ENCODE measurements at places on chromosomes 13 and 19.
A peak's percentile ranks its signal among the peaks of the same experiment; 100 is the strongest.

DNA sequence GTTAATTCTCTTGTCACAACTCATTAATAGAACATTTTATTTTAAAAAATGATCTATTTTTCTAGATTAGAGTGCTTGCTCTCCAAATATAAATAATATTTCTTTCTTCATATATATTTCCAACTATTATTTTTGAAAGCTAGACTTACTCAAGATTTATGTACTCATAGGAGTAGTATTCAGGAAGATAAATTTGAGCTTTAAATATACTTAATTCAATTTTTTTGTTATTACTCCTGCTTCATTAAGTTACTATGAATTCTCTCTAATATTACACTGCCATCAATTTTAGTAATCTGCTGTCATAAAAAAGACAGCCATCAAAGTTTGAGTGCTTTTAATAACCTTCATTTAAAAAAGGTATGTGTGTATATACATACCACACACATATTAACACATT is 161.9 kb upstream of the PCDH9 start:
- no peak for DNase-seq

GRCh38 chr19:58334691-58335249 is 8.0 kb downstream of the ZSCAN22 start:
- DNase-seq: no peak

DNA sequence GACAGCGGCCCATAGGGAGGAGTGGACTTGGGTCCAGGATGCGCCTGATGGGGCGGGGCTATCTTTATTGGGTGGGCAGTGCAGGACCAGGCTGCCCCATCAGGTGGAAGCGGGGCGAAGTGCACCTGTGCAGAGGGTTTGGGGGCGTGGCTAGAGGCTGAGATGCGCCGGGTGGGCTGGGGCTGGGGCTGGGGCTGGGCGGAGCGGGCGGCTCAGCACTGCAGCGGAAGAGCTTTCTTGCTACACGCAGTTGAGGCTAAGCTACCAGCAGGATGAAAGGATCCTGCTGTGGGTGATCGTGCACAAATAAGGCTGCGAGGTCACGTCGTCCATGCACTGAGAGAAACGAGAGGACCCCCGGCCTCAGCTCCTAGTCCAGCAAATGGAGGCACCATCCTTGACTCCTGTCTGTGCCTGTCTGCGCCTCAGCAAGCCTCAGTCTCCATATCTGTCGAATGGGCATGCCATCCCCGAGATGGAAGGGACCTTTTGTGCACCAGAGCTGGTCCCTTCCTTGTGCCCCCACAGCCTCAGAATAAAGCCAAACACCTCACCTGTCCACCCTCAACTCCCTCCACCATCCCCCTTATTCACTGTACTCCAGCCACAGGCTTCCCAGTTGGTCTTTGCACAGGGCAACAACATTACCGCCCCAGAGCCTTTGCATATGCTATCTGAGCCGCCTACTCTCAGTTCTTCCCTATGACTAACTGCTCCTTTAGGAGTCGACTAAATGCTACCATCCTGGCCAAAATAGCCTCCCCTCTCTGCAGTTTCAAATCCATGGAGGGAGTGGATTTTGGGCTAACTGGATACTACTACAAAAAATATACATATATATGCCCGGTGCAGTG is 21.0 kb upstream of the HOMER3 start:
- DNase-seq: peak; percentile 94

DNA sequence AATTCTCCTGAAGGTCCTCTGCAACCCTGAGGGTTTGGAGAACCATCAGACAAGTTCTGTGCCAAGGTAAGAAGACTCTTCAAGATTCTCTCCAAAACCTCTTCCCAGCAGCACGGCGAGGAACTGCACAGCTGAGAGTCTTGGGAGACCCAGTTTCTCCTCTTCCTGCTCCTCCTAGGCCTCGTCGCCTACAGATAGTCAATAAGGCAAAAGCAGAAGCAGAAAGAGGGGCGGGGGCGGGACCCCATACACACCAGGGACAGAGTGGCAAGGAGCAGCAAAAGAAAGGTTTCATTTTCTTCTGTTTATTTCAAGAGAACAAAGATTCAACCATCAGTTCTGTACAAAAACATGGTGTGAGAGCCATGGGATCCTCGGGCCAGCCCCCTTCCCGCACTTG is 9.1 kb downstream of the KDELR1 start:
- no peak for DNase-seq

DNA sequence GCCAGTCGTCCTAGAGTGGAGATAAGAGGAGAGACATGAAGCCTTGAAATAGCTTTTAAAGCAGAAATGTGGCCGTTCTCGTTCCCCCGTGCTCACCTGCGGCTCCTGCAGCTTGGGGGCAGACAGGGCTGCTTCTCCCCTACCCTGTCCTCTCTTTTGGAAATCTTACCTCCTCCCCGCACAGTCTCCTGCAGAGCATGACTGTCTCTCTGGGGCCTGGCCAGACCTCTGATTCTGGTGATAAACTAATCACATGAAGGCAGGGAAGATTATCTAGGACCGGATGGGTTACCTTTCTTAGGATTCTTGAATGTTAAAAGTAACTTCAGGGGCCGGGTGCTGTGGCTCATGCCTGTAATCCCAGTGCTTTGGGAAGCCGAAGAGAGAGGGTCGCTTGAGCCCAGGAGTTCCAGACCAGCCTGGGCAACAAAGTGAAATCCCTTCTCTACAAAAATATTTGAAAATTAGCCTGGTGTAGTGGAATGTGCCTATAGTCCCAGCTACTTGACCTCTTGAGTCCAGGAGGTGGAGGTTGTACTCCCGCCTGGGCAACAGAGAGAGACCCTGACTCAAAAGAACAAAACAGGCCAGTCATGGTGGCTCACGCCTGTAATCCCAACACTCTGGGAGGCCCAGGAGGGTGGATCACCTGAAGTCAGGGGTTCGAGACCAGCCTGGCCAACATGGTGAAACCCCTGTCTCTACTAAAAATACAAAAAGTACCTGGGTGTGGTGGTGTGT is 8.1 kb downstream of the CEBPA start:
- DNase-seq: no peak

DNA sequence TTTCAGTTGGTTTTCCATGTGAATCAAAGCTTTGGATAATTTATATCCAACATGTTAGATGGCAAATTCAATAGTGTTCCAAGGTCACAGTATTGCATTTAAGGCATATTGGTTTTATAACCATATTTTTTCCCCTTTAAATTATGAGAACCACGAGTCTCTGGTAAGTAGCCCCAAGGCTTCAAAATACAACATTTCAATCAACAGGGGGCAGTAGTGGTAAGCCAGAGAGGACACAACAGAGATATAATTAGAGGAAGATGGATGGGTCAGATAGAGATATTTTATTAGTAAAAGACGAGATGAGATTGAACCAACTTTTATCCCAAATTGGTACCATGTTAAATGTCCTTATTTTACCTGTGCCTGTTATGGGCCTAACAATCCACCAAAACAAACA is 53.1 kb downstream of the KL start:
- DNase-seq: no peak

DNA sequence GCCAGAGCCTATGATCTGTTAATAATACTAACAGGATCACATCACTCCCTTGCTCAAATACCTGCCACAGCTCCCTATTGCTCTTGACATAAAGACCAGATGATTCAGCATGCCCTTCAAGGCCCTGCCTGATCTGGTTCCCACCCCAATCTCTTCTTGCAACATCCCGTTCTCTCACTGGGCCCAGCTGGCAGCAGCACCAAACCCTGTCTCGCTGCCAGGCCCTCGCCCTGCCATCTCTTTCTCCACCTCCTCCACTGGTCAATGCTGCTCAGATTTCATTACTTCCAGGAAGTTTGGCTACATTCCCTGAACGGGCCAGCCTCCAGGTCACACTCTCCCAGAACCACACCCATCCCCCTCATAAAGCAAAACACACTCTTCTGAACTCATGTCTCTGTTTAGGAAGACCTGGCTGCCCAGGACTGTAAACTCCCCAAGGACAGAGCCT is 8.6 kb upstream of the BCAT2 start:
- DNase-seq: no peak

GRCh38 chr13:60431108-60431700 is 34.2 kb downstream of the TDRD3 start:
- peak; percentile 51 for DNase-seq

DNA sequence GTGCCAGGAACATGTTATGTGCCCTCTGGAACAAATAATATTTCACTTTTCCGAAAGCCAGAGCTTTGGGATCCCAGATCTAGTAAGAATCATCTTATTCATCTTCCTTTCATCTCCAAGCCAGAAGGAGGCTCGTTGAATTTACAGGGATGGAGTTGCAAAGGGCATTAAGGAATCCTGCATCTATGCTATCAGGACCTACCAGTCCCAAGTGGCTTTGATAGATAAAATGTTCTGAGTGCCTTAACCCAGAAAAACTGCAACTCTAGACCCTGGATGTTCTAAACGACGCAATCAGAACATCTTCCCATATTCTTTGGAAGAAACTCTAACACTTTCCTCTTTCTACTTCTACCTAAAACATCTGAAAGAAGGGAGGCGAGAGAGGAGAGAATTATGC is 9.2 kb upstream of the EDDM13 start:
- DNase-seq: no peak

DNA sequence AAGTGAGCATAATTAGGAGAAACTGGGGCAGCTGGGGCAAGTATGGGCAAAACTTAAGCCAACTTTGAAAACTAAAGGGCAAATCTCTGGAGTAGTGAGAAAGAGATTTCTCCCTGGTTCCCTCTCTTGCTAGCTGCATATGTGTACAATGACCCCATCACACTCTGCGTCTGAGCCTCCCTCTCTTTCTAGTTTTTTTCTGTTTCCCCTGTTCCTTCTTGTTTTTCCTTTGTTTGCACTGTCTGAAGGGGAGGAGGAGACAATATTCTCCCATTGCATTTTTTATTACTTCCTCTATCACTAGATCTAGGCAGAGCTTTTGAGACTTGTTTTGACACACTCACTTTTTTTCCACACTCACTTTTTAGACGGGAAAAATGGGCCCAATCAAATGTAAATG is 11.2 kb upstream of the CLDN10 start:
- no peak for DNase-seq

GRCh38 chr19:13909430-13909829 is 3.4 kb downstream of the CC2D1A start:
- no peak for DNase-seq

DNA sequence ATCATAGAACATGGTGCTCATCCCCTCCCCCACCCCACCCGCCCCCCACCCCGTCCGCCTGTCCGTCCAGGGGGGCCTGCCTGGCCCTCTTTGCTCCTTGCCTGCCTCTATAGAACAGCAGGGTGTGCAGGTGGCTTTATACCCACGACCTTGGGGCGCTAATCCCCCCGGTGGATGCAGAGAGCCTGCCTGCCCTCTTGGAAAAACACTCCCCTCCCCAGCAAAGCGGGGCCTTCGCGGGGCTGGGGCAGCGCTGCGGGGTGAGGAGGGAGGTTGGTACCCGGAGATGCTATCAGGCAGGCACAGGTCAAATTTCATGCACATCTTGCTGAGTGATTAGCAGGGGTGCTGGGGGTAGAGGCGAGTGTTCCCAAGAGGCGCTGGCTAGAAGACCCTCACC is 21.9 kb downstream of the RFX1 start:
- DNase-seq: peak; percentile 41

DNA sequence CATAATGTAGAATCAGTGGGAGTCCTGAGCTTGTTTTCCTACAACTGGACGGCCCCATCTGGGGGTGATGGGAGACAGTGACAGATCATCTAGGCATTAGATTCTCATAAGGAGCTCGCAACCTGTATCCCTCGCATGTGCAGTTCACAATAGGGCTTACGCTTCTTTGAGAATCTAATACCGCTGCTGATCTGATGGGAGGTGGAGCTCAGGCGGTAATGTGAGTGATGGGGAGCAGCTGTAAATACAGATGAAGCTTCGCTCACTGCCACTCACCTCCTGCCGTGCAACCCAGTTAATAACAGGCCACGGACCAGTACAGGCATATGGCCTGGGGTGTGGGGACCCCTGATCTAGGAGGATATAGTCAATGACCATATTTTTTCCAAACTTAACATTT is 38.8 kb downstream of the RCBTB1 start:
- DNase-seq: no peak

DNA sequence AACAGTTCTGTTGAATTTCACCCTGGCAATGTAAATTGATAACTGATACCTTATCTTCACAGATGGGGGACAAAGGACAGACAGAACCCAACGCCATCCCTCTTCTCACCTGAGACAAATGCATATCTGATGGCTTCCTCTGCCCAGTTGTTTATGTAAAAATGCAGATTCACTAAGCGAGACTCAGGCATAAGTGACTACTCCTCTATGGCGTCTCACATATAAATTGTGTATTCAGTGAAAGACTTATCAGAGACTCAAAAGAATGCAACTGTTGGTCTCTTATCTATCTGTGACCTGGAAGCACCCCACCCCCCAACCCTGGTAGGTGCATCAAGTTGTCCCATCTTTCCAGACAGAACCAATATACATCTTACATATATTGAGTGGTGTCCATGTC is 13.3 kb upstream of the CALM3 start:
- no peak for DNase-seq

- DNase-seq: peak; percentile 9
Measured at GRCh38 chr13:93116809-93117208, 109.8 kb upstream of the GPC6 start.

GRCh38 chr19:8396563-8397203 is 6.5 kb downstream of the RAB11B start:
- DNase-seq: no peak

GRCh38 chr13:39588384-39588783 is 14.6 kb downstream of the LHFPL6 start:
- no peak for DNase-seq

DNA sequence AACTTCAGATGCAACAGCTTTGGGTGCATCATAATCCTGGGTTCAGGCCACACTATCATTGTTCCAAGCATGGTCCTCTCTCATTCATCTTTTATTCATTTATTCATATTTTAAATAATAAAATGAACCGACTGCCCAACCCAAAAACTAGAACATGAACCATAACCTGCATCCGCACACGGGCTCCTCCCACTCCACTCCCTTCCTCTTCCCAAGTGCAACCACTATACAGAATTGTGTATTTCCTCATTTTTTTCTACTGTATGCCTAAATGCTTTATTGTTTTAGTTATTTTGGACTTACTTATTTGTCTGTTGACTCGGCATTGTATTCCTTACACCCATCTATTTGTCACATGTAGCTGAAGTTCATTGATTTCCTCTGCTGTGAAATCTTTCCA is 30.7 kb upstream of the POMP start:
- DNase-seq: no peak

GRCh38 chr13:107716241-107716640 is 499.1 kb downstream of the LIG4 start:
- no peak for DNase-seq

- DNase-seq: no peak
Measured at GRCh38 chr13:46173656-46174055, 8.3 kb downstream of the LCP1 start.

GRCh38 chr13:58254943-58255342 is 623.4 kb downstream of the PCDH17 start:
- no peak for DNase-seq

Measured in NCI-H146 (cell line).